ENCODE measurements at places on chromosomes 11 and 22. TPM values are rescaled to one million over a fixed set of nuclear protein-coding genes. Genes with fewer than 3 reads are reported as not detected.

DPP3 gene
- total RNA-seq, result 28.5 TPM

CCDC87 gene
- total RNA-seq, result 0.13 TPM

CNIH2 gene
- not detected for total RNA-seq

GPHA2 gene
- total RNA-seq, result not detected

SLN gene
- 2,179 TPM for total RNA-seq

YAP1 gene
- total RNA-seq, result 79.5 TPM

SLC37A4 gene
- total RNA-seq, result 72.9 TPM

MALAT1 gene
- 1,163 TPM for total RNA-seq

SLC29A2 gene
- 85.2 TPM for total RNA-seq

LIF gene
- total RNA-seq, result not detected

KRTAP5-2 gene
- total RNA-seq, result not detected

PAX6 gene
- total RNA-seq, result not detected

HTR3B gene
- not detected for total RNA-seq

UBQLNL gene
- not detected for total RNA-seq

IL18 gene
- 11.7 TPM for total RNA-seq

MRGPRE gene
- total RNA-seq, result not detected

TP53I11 gene
- total RNA-seq, result 10.2 TPM

PARVG gene
- total RNA-seq, result 3.6 TPM

APOL4 gene
- 2.3 TPM for total RNA-seq

MRGPRX3 gene
- total RNA-seq, result not detected

APOL1 gene
- total RNA-seq, result 5.9 TPM

SLC22A8 gene
- not detected for total RNA-seq

SAMM50 gene
- 104 TPM for total RNA-seq

GDPD4 gene
- not detected for total RNA-seq

NCR3LG1 gene
- total RNA-seq, result 0.24 TPM

CBLIF gene
- total RNA-seq, result not detected

GAL3ST3 gene
- total RNA-seq, result not detected

RAB3IL1 gene
- total RNA-seq, result 5.4 TPM

KRTAP5-7 gene
- total RNA-seq, result not detected

CEP164 gene
- 9.2 TPM for total RNA-seq

CHEK1 gene
- total RNA-seq, result 0.42 TPM

CAPN5 gene
- 0.66 TPM for total RNA-seq

LARGE2 gene
- not detected for total RNA-seq

VEGFB gene
- total RNA-seq, result 80.3 TPM

F2 gene
- 1.4 TPM for total RNA-seq

TBX10 gene
- not detected for total RNA-seq
